ENCODE measurements at places on chromosomes 7 and 10. TPM values are rescaled to one million over a fixed set of nuclear protein-coding genes. Genes with fewer than 3 reads are reported as not detected.

The NRG3 gene
- not detected for total RNA-seq

The FKBP9 gene
- total RNA-seq = 124 TPM

The WASHC2C gene
- 30.2 TPM for total RNA-seq

The AGMO gene
- 0.16 TPM for total RNA-seq

The KBTBD2 gene
- 27.0 TPM for total RNA-seq

The LLCFC1 gene
- not detected for total RNA-seq

The SLC26A5 gene
- total RNA-seq = not detected

The CEP55 gene
- 1.4 TPM for total RNA-seq

The ANXA8 gene
- total RNA-seq = 1.1 TPM

The ZNF862 gene
- total RNA-seq = 10.1 TPM

The SPDYE5 gene
- not detected for total RNA-seq

The FANK1 gene
- total RNA-seq = 0.51 TPM

The MTERF1 gene
- 9.9 TPM for total RNA-seq

The GIGYF1 gene
- total RNA-seq = 25.4 TPM

The SEMA3C gene
- 67.8 TPM for total RNA-seq

The FAM25A gene
- not detected for total RNA-seq

The EPHA1 gene
- not detected for total RNA-seq

DNA sequence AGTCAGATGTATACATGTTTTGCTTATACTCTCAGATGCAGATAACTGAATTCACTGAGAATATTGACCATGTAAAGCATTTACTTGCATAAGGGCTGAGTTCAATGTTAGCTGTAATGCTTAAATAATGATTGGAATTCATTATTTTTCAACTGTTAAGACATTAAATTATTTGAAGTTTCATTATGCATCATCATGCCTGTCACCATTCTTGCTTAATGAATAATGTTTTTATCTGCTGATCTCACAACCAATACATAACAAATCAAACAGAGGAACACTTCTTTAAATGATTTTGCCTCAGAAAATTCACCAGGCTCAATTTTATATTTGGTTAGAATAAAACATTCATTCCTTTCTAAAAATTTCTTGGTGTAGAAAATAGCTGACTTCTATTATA is 233.4 kb downstream of the GPR37 start:
- DNase-seq = no peak

DNA sequence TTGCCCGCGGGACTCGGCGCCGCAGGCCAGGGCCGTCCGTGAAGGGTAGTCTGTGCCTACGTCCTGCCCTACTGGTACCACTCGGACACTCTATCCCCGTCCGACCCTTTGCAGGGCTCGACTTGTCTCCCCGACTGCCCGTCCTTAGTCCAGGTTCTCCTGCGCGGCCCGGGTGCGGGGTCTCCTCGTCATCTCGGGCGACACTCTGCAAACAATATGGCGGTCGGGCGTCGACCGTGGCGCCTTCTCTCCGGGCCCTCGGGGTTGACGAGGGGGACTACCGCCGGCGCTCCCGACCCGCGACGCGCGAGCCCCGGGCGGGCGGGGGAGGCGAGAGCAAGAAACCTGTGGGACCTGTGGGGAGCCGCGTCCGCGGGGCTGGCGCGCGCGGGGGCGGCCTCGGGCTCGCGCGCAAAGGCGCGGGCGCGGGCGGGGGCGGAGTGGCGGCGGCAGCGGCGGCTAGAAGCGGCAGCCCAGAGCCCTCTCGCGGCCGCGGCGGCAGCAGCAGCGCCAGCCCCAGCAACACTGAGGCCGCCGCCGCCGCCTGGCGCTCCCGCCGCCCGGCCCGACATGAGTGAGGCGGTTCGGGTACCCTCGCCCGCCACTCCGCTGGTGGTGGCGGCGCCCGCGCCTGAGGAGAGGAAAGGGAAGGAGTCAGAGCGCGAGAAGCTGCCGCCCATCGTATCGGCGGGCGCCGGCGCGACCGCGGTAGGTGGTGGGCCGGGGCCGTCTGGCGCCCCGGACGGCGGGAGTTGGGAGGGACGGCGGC is at the start of gene HECTD2:
Gene HECTD2 (plus strand): TSS at position 476 of the 769 bp plus-strand sequence. CDS start 95 bp downstream, at position 571.
- peak; percentile 86 for DNase-seq

DNA sequence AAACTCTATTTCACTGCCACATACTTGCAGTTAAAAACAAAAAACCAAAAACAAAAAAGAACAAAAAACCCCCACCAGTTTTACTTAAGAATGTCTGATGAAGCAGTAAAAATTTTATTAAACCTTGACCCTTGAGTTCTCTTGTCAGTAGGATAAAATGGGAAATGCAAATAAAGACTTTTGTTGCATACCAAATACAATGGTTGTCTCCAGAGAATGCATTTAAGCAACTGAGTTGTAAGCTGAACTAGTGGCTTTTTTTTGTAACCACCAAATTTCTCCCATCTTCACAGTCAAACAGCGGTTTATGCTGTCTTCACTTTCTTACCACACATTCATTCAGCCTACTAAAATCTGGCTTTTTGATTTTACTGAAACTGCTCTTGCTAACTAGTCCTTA is 3.1 kb downstream of the SYPL1 start:
- no peak for DNase-seq

DNA sequence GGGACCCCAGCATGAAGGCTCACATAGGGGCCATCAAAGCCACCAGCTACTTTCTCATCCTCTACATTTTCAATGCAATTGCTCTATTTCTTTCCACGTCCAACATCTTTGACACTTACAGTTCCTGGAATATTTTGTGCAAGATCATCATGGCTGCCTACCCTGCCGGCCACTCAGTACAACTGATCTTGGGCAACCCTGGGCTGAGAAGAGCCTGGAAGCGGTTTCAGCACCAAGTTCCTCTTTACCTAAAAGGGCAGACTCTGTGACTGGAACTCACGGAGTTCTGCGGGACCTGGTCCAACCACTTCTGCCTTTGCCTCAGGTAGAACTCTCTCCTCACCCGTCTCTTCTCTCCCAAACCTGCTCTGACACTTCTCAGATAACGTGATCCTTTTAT is 945 bp downstream of the TAS2R40 start:
- DNase-seq = peak; percentile 79

DNA sequence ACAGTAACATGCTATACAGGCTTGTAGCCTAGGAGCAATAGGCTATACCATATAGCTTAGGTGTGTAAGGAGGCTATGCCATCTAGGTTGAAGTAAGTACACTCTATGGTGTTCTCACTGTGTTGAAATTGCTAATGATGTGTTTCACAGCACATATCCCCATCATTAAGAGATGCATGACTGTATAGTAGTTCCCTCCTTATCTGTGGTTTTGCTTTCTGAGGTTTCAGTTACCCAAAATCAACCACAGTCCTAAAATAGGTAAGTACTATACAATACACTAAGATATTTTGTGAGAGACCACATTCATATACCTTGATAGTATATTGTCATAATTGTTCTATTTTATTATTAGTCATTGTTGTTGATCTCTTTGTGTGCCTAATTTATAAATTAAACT is 12.7 kb downstream of the FZD1 start:
- no peak for DNase-seq

DNA sequence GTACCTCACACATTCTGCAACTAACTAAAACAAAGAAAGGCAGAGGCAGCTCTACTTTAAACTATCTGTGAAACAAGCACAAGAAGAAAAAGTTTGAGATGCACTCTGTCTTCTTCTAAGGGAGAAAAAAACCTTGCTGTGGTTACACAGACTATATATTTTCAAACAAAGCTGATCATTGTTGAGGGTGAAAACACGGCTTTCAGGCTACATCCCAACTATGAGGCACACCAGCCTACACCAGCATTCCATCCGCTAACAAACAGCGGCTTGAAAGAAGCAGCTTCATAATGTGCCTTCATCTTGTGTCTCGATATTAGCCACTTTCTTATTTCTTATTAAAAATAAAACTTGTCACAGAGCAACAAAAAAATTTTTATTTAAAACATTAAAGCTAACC is 79.1 kb downstream of the USP6NL start:
- DNase-seq = no peak

DNA sequence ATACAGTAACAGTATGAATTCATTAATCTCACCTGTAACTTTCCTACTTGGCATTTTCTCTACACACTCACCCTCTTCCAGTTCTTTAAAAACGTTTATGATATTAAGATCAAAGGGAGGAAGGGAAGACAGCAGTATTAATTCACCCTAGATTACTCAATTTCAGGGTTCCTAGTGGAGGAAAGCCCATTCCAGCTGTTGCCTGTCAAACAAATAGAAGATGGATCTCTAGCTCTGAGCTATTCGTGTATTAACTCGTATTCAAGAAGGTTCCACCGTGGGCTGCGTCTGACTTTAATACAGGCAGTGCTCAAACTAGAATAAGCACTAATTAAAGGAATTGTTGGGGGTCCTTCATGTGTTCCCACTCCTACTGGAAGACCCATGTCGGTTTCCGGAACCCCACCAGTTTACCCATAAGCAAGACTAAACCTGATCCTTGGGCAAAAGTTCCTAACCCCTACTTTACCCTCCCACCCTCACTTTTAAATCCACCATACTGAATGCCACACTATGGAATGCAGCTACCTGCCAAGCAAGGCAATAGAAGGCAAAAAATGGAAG is 2.1 kb downstream of the NANOS1 start:
- no peak for DNase-seq

- DNase-seq = no peak
These were observed 47.3 kb downstream of the PNLIPRP2 start for GRCh38 chr10:116668018-116668417.

DNA sequence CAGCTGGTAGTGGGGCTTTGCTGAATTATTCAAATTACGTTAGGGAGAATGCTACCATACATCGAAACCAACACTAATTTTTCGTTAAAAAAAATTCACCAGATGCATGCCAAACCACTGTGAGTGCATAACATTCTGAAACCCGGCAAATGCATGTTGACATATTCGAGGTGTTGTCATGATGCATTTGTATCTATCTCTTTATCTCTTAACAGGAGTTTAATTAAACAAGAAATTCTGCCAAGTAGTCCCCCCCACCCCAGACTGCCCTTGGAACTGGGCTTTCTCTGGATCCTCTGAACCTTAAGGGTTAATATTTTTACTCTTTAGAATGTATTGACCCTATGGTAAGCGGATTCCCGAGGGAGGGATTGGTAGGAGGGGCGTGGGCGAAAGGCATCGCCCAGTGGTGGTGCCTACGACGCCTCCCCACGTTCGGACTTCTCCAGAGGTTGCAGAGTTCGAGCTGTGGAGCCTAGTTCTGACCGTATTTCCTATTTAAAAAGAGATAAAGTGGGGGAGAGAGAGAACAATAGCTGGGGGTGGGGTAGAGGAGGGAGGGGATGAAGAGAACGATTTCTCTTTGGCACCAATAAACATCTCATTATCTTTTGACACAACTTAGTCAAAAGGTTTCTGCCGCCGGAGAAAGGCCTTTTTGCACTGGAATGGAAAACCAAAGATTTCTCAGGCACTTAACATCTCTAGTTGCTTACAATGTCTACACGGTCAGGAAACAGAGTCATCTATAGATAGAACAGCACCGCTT is 7.2 kb downstream of the DLX6 start:
- DNase-seq = no peak

- DNase-seq = no peak
These were observed 164.2 kb downstream of the NXPH1 start for GRCh38 chr7:8597565-8597964.

- DNase-seq = no peak
These were observed 26.8 kb downstream of the ADD3 start for GRCh38 chr10:110034596-110034995.

DNA sequence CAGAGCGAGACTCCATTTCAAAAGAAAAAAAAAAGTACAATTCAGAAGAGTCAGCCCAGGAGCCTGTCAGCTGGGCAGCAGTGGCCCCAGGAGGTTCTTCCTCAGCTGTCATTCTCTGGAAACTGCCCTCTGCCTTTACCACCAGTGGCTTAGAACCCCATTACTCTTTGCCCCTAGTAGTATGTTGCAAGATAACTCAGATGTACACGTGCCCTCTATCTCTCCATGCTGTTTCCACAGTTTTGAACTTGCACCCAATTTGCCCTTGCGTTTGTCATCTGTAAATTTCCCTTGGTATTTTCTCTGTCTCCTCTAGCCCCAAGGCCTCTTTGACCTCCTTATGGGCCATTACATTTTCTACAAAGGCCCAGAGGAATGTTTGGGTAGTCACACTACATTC is 56.7 kb upstream of the PRKAR2B start:
- no peak for DNase-seq

DNA sequence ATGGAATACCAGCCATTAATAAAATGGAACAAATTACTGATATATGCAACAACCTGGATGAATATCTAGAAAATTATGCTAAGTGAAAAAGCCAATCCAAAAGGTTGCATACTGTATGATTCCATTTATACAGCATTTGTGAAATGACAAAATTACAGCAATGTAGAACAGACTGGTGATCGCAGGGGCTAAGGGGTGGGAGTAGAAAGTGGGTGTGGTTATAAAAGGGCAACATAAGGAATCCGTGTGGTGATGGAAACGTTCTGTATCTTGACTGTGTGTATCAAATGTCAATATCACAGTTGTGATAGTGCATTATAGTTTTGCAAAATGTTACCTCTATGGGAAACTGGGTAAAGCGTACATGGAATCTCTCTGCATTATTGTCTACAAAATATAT is 15.0 kb downstream of the CEP41 start:
- no peak for DNase-seq

DNA sequence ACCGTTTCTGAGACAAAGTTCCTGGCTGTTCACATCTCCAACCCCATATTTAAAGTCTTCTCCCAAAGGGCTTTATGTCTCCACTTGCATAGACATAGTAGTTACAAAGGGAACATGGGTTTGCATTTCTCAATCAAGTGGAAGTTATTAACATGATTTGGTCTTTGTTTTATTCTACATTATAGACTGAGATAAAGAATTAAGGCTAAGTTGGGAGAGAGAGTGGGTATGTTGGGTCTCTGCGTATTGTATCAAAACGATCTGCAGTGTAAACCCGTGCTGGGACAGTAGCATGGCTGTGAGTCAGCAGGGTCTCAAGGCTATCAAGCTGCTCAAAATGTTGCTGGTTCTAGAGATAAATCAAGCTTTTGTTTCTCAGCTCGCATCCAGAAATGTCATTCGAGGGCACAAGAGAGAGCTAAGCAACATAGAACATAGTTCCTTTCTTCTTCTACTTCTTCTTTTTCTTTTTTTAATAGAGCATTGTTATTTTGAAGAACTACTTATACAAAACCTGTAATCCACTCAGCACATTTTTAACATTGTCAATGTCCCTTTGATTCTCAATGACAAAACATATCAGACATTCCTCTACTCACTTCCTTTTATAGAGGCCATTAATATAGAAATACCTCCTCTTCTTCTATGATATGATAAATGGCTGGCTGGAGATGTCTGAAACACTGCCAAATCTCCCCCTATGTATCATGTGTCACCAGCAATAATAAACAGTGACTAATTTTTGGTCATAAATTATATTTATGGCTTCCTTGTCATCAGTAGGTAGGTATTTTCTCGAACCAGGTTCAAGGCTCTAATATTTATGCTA is 34.5 kb upstream of the RHOBTB1 start:
- no peak for DNase-seq

- DNase-seq = no peak
These were observed 57.7 kb upstream of the ZNRF2 start for GRCh38 chr7:30226614-30227268.

- DNase-seq = no peak
These were observed 269.0 kb downstream of the RPS24 start for GRCh38 chr10:78302739-78302988.

All from Right ventricle myocardium inferior (tissue), 1 donor.